ENCODE measurements at places on chromosomes 6 and 20.

GRCh38 chr20:38751360-38751976 is 3.2 kb downstream of the ACTR5 start:
- peak; percentile 41 for DNase-seq

- DNase-seq = no peak
Observed at GRCh38 chr6:155188707-155189496, 74.9 kb upstream of the CLDN20 start.

DNA sequence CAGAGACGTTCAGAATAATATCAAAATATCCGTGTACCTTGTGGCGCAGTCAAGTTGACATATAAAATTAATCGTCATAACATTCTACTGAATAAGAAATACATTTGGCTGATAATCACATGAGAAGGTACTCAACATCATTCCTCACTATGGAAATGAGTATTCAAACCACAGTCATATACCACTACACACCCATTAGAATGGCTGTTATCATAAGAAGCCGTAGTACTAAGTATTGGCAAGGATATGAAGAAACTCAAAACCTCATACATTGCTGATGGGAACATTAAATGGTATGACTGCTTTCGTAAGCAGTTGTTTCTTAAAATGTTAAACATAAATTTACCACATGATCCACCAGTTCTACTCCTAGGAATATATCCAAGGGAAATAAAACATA is 244.7 kb downstream of the CDKAL1 start:
- DNase-seq = no peak

DNA sequence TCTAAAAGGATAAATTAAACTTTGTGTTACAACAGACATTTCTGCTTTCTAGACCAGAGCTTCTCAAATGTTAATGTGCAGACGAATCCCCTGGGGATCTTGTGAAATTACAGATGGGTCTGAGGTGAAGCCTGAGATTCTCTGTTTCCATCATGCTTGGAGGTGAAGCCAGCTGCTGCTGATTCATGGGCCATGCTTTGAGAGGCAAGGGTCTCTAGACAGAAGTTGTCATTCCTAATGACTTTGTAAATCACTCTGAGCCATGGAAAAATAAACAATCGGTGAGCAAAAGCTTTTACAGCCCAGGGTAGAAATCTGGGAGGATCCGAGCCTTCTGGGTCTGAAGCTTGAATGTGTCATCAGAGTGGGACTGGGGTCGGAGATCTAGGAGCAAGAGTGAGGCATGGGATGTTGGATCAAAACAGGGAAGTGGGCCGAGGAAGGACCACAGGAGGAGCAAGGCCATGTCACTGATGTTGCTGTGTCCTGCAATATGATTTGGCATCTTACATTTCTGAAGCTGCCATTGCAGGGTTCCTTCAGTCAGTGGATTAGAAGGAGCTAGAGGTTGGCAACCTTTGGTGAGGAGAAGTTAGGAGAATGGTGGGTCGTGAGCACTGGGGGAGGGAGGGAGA is 77.3 kb downstream of the TRMT11 start:
- peak; percentile 80 for DNase-seq

GRCh38 chr6:25963426-25964123 is 973 bp downstream of the TRIM38 start:
- no peak for DNase-seq

DNA sequence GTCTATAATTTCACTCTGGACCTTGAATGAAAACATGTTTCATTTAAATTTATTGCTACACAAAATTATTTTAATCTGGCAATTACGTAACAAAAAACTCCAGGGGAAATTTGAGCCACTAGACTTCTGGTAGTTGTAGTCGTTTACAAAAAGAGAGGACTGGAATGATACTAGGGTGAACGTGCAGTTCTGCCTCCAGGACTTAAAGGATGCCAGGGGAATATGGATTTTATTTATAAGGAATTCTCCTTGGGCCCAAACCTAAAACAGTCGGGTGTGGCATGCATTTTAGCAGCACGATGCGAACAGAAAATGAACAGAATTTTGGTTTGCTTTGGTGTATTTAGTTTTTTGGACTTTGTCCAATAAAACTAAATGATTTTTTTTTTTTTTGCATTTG is 76.9 kb downstream of the PRL start:
- no peak for DNase-seq

- DNase-seq = no peak
Observed at GRCh38 chr6:97963193-97963592, 680.2 kb upstream of the MMS22L start.

DNA sequence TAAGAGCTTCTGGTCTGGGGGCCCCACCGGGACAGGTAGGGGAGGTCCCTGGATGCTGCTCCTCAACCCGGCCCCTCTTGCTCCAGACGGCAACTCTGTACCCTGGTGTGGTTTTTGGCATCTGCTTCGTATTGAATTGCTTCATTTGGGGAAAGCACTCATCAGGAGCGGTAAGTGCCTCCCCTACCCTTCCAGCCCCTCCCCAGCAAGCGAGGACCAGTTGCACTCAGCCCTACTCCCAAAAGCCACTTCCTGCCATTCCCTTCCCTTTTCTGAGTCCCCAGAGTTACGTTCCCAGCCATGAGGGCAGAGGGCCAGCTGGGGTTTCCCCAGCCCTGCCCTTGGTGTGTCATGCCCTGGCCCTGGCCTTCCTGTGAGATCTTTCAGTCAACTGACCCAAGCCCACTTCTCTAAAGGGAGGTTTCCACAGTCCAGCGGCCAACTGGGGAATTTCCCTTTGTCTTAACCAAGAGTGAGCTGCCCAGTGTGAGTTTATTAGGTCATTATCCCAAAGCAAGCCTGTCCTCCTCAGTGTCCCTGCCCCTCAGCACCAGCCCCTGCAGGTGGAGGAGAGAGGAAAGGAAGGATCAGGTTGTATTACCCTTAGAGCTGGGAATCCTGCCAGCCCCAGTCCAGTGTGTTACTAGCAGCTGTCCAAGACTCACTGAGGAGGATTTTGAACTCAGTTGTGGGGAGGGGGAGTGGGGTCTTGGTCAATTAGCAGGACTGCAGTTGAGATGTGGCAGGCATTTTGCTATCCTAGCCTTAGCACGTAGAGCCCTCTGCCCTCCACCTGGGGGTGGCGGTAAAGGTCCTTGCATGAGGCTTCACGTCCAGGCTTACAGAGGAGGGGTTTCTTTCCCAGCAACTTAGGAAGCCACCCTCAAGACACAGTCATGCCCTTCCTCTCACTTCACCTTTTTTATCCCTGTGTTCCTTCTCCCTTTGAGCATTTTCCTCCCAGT is 45.8 kb downstream of the TM9SF4 start:
- peak; percentile 76 for DNase-seq

DNA sequence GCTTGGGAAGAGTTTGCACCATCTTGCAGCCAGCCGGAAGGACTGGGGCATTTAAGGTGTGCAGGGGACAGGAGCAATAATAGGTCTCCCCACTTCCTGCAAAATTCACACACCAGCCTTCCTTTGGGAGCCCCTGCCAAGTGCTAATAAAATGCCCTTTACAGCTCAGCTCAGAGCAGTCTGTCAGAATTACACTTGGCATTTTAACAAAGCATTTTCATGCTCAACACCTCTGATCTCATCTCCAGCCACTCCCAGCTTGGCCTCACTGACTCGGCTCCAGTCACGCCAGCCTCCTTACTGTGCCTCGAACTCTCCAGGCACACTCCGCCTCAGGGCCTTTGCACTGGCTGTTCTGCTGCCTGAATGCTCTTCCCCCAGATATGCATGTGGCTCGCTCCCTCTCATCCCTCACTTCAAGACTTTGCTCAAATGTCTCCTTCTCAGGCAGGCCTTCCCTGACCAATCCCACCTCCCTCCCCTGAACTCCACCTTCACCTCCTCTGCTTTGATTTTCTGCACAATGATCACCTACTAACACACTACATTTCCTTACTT is 43.7 kb downstream of the GRM4 start:
- no peak for DNase-seq

DNA sequence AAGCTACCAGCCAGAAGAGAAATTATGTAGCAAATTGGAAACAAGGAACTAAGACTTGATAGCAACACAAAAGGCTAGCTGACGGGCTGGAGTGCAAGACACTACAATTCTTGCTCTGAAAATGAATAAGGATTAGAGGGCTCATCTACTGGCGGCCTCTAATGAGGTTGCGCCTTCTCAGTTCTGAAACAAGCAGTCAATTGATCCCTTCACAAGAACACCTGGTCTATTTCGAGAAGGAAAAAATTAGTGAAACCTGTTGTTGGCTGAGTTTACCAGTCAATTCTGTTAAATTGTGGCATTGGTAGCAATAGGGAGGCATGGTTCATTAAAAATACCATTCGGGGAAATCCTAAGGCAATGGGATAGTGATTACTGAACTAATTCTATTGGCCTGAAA is 74.8 kb upstream of the JARID2 start:
- peak; percentile 80 for DNase-seq

DNA sequence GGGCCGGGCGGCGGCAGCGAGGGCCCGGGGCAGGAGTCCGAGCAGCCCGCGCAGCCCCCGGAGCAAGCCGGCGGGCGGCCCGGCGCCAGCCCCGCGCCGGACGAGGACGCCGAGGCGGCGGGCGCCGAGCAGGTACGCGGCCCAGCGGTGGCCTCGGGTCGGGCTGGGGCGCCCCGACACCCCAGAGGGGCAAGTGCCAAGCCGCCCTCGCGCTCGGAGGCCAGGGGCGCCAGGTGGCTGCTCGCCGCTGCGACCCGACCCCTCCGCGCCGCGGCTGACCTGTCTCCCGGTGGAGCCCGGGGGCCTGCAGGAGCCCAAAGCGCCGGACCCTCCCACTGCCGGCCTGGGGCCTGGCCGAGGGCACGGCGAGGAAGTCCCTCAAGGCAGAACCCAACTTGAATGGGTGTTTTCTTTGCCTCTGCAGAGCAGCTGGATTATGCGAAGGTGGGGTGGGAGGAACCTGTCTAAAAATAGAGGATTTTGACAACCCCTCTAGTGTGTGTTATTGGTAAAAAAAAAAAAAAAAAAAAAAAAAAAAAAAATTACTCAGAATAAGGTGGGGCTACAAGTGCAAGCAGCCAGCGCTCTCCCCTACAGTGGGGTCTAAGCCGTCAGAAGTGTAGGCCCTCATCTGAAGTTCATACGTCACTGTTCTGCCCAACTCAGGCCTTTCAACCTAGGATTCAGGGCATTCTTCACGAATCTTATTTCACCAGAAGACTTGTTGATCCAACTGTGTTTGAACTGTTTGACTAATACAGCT is 609 bp downstream of the OGFRL1 start:
- DNase-seq = peak; percentile 50

DNA sequence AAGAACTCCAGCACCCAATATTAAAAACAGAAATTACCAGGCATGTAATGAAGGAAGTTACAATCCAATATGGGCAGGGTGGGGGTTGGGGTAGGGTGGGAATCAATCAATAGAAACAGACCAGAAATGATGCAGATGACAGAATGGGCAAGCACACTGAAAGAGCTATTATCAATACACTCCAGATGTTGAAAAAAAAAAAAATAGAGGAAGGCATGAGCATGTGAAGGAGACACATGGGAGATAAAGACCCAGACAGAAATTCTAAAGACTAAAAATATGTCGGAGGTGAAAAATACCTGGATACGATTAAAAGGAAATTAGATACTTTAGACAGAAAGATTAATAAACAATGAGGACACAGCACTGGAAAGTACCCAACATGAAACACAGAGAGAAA is 19.1 kb upstream of the ZC3H12D start:
- DNase-seq = no peak

DNA sequence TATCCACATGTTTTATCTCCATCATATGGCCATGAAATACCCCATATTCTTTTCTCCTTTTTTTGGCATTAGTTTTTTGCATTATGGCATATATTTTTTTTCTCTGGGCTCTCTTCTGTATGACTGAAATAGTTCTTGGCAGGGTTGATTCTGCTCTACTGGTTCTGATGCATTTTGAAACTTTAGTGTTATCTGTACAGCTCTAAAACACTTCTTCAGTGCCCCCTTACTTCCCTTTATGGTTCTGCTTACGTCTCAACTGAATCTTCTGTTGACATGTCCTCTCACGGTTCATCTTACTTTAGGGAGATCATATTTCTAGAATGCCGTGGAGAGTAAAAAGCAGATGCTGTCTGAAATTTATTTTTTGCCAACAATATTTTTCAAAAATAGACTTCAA is 23.2 kb upstream of the TXNDC5 start:
- DNase-seq = no peak

DNA sequence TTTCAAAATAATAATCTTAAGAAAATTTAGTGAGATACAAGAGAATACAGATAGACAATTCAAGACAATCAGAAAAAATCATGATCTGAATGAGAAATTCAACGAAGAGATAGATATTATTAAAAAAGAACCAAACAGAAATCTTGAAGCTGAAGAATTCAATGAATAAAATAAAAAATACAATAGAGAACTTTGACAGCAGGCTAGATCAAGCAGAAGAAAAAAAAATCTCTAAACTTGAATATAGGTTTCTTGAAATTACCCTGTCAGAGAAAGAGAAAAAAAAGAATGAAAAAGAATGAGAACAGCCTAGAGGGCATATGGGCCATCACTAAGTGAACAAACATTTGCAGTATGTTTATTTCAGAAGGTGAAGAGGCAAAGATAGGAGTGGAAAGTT is 39.0 kb downstream of the IL22RA2 start:
- no peak for DNase-seq

DNA sequence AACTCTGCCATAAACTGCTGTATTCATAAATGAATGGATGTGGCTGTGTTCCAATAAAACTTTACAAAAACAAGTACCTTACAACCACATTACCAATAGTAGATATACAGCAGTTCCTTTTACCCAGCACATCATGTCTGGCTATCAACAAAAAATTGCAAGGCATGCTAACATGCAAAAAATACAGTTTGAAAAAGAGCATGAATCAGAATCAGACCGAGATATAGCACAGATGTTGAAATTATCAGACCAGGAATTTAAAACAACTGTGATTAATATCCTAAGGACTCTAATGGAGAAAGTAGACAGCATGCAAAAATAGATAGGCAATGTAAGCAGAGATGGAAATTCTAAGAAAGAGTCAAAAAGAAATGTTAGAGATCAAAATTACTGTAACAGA is 8.4 kb upstream of the NUS1 start:
- DNase-seq = no peak

DNA sequence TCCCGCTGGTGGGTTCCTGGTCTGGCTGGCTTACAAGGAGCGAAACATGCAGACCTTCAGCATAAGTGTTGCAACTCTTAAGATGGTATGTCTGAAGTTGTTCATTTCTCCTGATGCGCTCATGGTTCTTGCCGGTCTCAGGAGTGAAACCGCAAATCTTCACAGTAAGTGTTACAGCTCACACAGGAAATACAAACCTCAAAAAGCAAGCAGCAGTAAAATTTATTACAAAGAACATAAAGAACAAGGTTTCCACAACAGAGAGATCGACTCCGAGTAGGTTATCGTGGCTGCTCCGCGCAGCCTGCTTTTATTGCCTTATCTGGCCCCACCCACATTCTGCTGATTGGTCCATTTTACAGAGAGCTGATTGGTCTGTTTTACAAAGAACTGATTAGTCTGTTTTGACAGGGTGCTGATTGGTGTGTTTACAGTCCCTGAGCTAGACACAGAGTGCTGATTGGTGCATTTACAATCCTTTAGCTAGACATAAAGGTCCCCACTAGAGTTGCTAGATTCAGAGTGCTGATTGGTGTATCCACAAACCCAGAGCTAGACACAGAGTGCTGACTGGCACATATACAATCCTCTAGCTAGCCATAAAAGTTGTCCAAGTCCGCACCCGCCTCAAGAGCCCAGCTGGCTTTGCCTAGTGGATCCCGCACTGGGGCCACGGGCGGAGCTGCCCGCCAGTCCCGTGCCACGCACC is 39.2 kb downstream of the TRIM27 start:
- peak; percentile 38 for DNase-seq

GRCh38 chr6:47400581-47400980 is 77.0 kb upstream of the CD2AP start:
- no peak for DNase-seq
